ENCODE measurements at places on chromosomes 7 and 10. TPM values are rescaled to one million over a fixed set of nuclear protein-coding genes. Genes with fewer than 3 reads are reported as not detected.

DNA sequence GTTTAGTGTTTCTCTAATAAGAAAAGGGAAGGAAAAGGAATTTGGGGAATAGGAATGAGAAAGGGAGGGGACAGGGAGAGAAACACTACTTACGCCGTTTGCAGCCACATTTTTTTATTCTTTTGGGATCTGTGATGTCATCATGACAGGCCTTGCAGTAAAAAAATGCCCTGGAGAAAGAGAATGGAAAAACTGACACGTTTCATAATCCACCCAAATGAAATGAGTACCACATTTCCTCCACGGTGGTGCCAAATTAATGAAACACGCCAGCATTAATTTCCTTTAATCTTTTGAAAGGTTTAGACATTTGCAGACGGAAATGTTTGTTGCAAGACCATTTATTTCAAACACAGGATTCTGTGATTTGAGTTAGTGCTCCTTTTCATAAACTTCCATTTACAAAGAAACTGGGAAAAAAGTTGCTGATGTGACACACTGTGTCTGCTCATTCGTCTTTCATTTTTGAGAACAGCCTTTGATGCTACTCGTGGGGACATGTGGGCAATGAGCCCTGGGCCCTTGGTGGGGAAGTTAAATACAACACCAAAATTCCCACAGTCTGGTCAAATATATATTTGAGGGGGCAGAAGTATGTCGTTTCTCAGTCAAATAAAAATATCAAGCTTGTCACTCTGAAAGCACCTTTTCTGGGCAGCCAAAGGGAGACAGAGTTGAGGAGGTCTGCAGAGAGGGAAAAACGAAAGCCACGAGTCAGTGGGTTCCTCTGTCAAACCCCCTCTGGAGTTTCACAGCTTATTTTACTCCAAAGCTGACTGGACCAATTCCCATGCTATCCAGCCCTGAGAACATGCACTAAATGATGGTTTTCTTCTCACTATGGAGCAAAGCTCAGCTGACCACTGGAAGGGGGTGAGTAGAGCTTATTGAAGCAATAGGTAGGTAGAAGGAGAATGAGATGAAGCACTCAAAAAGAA, 625.5 kb downstream of the KCNMA1 start:
- DNase-seq = no peak
- H3K27me3 ChIP-seq = no peaks in the 10 kb centered on the region
- peaks cover 23% of the 10 kb centered on the region for H3K4me1 ChIP-seq
- no peaks in the 10 kb centered on the region for H3K36me3 ChIP-seq
- H3K4me3 ChIP-seq = no peak overlapping the region

CYP2W1 gene
- total RNA-seq = not detected

DNA sequence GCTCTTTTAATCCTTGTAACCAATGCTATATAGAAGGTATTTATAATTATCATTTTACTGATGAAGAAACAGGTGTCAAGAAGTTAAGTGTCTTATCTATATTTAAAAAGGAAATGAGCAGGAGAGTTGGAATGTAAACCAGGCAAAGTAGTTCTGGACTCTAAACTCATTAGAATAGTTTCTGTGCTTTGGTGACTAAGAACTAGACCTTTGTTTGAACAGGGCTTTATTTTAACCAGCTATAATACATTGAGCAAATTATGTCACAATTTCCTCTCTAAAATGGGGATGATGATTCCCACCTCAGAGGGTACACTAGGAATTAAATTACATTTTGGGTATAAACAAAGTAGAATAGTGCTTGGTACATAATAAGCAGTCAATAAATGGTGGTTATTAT, 236.0 kb downstream of the MAGI2 start:
- H3K27ac ChIP-seq = no peak overlapping the region
- no peaks in the 10 kb centered on the region for H3K36me3 ChIP-seq
- H3K27me3 ChIP-seq = no peaks in the 10 kb centered on the region
- no peak for DNase-seq

MTG1 gene
- total RNA-seq = 12.7 TPM

Data from gastrocnemius medialis (tissue), 4 donors.